Mammary epithelial cell (primary cell): ENCODE measurements at places on chromosomes 7 and 10. TPM values are rescaled to one million over a fixed set of nuclear protein-coding genes. Genes with fewer than 3 reads are reported as not detected.

The EGFR gene
- 534 and 813 TPM in 2 replicates for total RNA-seq

The GPR158 gene
- not detected for total RNA-seq

The BTBD16 gene
- total RNA-seq, result not detected

The UPF2 gene
- 21.9 and 23.7 TPM in 2 replicates for total RNA-seq

The GNAT3 gene
- not detected for total RNA-seq

The TFR2 gene
- 0.14 TPM in 1 of 2 replicates, not detected in the other for total RNA-seq

The HOXA7 gene
- 2.3 TPM for total RNA-seq

The AGAP5 gene
- 8.5 and 8.9 TPM in 2 replicates for total RNA-seq

The COBL gene
- total RNA-seq, result not detected in 2 replicates

The PALD1 gene
- total RNA-seq, result not detected in 2 replicates

The RBM20 gene
- total RNA-seq, result 0.07 TPM in 1 of 2 replicates, not detected in the other

The OR6B1 gene
- not detected in 2 replicates for total RNA-seq

The EBF3 gene
- total RNA-seq, result 0.51 and 0.54 TPM in 2 replicates

The CPN1 gene
- total RNA-seq, result not detected

The TMEM184A gene
- total RNA-seq, result 11.5 and 15.1 TPM in 2 replicates

The HSPA12A gene
- total RNA-seq, result 6.1 and 10.9 TPM in 2 replicates

The CUTC gene
- 12.2 and 14.7 TPM in 2 replicates for total RNA-seq

The ANKRD30A gene
- total RNA-seq, result not detected in 2 replicates

The CHAT gene
- not detected in 2 replicates for total RNA-seq

The C7orf25 gene
- total RNA-seq, result 7.0 TPM

The A1CF gene
- total RNA-seq, result not detected

The FAM25C gene
- not detected in 2 replicates for total RNA-seq

The ARHGEF35 gene
- total RNA-seq, result 38.6 and 42.9 TPM in 2 replicates
